ENCODE measurements at places on chromosomes 16 and 17.

DNA sequence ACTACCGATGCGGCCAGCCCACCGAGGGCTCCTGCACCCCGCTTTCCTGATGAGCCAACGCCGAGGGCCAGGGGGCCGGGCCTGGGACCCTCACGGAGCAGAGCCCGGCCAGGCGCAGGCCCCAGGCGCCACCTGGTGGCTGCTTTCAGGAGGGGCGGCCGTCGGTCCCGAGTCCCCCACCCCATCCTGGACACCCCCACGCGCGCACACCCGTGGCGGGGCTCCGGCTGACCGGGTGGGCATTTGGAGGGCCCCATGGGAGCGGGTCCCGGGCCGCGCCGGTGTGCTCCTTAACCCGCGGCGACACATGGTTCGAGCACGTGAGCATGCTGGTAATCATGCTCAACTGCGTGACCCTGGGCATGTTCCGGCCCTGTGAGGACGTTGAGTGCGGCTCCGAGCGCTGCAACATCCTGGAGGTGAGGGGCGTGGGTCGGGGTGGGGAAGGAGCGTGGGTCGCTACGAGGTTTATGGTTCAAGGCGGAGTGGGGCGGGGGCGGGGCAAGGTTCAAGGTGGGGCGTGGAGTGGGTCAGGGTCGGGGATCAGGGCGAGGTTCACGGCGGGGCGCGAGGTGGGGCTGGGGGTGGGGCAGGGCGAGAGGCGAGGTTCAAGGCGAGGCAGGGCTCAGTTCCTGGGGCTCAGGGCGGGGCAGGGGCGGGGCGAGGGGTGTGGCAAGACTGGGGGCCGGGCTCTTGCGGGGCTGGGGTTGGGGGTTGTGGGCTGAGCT is 30.2 kb downstream of the TPSG1 start:
- no peak for DNase-seq

DNA sequence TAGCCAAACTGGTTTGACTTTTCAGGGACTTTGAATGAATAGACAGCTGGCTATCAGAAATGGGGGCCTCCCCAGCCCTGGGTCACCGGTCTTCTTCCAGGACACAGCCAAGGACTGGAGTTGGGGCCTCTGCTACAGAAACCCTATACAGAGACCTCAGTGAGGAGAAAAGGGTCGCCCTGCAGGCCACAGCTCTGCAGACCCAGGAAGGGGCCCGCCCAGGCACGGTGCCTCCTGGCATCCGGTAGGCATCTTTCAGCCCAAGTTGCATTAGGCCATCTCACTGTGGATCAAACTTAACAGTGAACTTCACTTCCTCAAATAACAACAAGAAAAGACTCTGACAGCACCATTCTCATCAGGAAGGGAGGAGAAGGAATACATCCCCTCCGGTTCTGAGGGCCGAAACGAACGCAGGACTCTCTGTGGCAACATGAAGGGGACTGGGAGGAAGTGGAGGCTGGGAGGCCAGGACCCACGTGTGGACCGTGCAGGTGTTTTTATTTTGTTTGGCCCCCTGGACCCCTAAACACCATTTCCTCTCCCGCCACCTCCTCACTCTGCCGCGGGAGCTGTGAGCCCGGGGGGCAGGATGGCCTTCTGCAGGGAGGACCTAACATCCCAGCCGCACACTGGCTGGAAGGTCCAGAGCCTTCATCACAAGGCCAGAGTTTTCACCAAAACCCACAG is 7.2 kb downstream of the SLC38A10 start:
- DNase-seq: no peak

DNA sequence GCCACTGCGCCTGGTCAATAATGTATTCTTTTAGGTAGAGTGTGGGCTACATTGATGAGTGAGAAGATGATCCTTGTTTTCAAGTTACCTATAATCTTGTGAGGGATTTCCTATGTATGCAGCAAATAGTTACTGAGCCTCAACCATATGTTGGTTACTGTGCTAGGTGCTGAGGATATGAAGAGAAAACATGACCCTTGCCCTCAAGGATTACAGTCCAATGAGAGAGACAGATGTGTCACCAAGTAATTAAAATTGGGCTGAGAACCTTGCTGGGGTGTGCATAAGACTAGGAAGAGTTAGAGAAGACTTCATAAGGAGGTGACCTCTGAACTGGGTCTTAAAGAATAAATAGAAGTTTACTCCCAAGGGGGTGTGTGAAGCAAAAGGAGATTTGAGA is 7.4 kb downstream of the POLR2A start:
- DNase-seq: no peak

- DNase-seq: no peak
Observed at GRCh38 chr16:29312835-29313558, 93.5 kb downstream of the NPIPB11 start.

GRCh38 chr17:59002126-59002525 is 104.6 kb downstream of the TRIM37 start:
- DNase-seq: no peak

DNA sequence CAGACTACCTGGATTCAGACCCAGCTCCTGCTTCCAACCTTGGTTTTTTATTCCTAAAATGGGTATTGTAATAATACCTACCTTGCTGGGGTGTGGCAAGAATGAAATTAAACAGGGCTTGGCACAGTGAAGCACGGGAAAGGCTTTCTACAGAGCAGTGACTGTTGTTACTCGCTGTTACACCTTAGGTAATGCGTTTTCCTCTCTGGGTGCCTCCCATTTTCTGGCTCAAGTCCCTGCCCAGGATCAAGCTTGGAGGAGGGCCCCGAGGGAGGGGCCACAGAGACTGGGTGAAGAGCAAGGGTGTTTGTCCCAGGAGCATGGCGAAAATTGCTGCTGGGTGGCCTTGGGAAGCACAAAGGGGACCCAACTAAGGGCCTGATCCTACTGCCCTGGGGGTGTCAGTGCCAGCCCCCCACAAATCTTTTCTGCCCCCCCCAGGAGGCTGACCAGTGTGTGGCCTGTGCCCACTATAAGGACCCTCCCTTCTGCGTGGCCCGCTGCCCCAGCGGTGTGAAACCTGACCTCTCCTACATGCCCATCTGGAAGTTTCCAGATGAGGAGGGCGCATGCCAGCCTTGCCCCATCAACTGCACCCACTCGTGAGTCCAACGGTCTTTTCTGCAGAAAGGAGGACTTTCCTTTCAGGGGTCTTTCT is 13.3 kb downstream of the MIEN1 start:
- DNase-seq: no peak

GRCh38 chr16:30028438-30029076 is 2.5 kb downstream of the TLCD3B start:
- DNase-seq: no peak

- DNase-seq: no peak
Observed at GRCh38 chr16:17027488-17028129, 443.2 kb downstream of the XYLT1 start.

DNA sequence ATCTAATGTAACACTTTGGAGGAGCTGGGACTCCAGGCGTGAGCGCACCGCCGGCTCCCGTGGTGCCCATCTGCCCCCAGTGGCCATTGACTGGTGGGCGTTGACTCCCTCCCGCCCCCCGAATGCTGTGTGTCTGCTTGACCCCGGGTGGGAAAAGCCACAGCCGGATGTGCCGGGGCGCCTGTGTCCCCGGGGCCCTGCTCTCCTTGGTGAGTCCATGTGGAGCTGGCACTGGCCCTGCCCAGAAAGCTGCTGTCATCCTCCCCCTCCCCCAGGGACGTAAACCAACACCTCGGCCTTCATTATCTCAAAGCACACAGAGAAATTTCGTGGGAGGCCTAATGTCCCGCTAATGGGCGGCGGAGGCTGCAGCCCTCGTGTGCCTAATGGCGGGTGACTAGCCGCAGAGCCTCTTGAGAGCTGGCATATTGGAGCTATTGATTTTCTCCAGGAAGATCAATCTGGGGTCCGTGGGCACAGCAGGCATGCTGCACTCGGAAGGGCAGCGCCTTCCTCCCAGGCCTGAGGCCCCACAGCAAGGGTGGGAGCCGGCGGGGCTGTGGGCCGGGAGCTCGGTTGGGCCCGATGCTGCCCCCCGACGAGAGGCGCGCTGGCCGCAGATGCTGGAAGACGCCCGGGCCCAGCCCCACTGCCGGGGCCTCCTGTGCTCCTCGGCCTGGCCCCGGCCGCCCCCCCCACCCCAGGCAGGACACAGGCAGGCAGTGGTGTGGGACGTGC is 4.0 kb upstream of the PERCC1 start:
- no peak for DNase-seq

GRCh38 chr16:59601452-59601851 is 867.3 kb upstream of the GOT2 start:
- DNase-seq: no peak

- no peak for DNase-seq
Observed at GRCh38 chr17:15377616-15378015, 36.2 kb upstream of the TEKT3 start.

DNA sequence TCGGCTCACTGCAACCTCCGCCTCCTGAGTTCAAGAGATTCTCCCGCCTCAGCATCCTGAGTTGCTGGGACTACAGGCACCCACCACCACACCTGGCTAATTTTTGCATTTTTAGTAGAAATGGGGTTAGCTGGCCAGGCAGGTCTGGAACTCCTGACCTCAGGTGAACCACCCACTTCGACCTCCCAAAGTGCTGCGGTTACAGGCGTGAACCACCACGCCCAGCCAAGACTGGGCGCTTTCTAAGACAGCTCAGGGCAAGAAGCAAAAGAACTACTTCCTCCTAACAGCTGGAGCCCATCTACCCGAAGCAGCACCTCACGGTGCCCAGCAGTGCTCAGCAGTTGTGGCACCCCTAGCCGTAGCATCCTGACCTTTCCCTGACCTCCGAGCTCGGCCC is 109.4 kb downstream of the ZNF423 start:
- DNase-seq: no peak

DNA sequence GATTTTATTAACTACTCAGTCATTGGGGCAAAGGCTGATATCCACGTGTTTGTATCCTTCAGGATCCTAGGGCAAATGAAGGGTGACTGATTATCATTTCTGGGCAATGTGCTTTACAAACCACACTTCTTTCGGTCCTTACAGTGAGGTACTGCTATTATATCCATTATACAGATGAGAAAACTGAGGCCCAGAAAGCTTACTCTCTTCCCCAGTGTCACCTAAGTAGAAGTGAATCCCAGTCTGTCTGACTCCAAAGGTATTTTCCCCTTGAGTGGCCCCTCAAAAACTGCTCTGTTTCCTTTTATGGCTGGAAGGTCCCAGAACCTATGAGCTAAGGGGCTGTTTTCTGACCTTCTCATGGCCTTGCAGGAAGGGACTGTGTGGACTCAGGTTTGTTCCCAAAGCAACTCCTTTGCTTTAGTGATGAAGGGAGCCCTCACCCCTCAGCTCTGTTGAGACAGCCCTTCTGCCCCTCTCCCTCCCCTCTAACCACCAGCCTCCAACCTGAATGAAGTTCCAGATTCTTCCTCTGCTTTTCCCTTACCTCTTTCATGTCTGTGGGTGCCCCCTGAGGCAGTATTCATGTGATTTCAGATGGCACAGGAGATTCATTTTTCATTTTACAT is 27.4 kb upstream of the ADGRG1 start:
- DNase-seq: no peak

DNA sequence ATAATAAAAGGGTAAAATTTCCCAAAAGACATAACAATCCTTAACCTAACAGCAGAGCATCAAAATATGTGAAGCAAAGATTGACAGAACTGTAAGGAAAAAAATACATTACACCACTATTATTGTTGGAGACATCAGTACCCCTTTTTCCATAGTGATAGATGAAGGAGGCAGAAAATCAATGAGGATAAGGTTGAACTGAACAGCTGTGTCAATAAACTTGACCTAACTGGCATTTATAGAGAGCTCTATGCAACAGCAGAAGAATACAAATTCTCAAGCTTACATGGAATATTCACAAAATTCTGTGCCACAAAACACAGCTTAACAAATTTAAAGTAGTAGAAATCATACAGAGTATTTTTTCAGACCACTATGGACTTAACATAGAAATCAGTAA is 195.0 kb upstream of the ELAC2 start:
- no peak for DNase-seq

DNA sequence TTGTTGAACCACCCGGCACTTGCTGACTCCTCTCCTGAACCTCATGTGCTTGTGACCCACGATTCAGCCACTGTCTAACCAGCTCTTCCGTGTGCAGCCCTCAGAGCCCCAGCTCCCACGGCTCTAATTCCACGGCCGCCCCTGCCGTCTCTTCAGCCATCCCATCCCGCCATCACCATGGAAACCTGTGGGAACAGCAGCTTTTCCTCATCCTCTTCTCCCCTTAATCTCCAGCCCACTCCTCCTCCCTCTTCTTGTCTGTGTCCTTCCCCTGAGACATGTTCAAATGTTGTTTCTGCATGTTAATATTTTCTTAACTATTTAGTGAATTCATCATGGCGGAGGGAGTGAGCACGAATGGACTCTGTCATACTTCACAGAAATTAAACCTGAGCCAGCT is 285.2 kb downstream of the CDH13 start:
- no peak for DNase-seq

DNA sequence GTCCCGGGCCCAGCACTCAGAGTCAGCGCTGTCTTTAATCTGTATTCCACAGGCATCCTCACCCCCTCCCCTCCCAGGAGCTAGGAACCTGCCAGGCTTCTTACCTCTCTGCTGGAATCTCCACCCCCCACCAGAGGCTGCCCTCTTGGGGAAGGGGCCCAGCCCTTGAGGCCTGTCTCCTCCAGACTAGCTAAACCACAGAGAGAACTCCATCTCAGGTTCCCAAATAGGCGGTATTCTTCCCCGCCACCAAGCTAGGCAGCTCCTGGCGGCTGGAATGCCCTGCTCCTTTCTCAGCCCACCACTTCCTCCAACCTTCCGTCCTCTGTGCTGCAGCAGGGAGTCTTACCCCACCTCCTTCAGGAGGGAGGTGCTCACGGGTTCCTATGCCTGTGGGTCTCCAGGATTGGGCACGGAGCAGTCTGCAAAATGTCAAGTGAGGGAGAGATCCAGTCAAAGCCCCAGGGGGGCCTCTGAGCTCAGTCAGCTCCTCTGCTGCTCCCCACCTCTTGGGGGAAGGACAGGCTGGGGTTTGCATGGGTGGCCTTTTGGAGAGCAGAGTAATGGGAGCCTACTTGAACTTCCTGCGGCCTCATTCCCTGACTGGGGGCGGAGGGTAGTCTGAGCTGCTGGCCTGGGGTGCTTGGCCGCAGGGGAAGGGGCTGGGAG is 55.7 kb downstream of the SREBF1 start:
- DNase-seq: no peak
